ENCODE measurements at places on chromosomes 4 and X.

- H3K4me3 ChIP-seq, result no peak overlapping the region
Observed at GRCh38 chrX:131987252-131987651, 35.9 kb upstream of the STK26 start.

GRCh38 chr4:59195839-59196238, 2004.3 kb upstream of the ADGRL3 start:
- no peak for DNase-seq
- no peaks in the 10 kb centered on the region for H3K36me3 ChIP-seq
- no peak overlapping the region for H3K27ac ChIP-seq
- H3K4me1 ChIP-seq, result no peaks in the 10 kb centered on the region

- DNase-seq, result no peak
- no peaks in the 10 kb centered on the region for H3K36me3 ChIP-seq
- no peak overlapping the region for H3K27ac ChIP-seq
- no peak overlapping the region for H3K4me3 ChIP-seq
- peaks cover 4% of the 10 kb centered on the region for H3K4me1 ChIP-seq
Observed at GRCh38 chr4:164952551-164952950, 24.9 kb downstream of the TRIM61 start.

GRCh38 chrX:144732588-144732987, 514.7 kb upstream of the SPANXN1 start:
- H3K4me3 ChIP-seq, result no peak overlapping the region
- H3K36me3 ChIP-seq, result no peaks in the 10 kb centered on the region
- no peak for DNase-seq
- no peaks in the 10 kb centered on the region for H3K27me3 ChIP-seq
- no peaks in the 10 kb centered on the region for H3K4me1 ChIP-seq

- no peak overlapping the region for H3K4me3 ChIP-seq
- H3K4me1 ChIP-seq, result no peaks in the 10 kb centered on the region
- H3K27ac ChIP-seq, result no peak overlapping the region
- no peak for DNase-seq
Observed at GRCh38 chr4:14592950-14593349, 409.3 kb upstream of the CPEB2 start.

- no peaks in the 10 kb centered on the region for H3K4me1 ChIP-seq
- no peak overlapping the region for H3K4me3 ChIP-seq
- H3K36me3 ChIP-seq, result no peaks in the 10 kb centered on the region
- DNase-seq, result no peak
- no peak overlapping the region for H3K27ac ChIP-seq
Observed at GRCh38 chr4:162839814-162840213, 326.9 kb downstream of the NAF1 start.

Measured in trophoblast cell (in vitro differentiated cells and primary cell).